ENCODE measurements at places on chromosomes 2 and 18.

DNA sequence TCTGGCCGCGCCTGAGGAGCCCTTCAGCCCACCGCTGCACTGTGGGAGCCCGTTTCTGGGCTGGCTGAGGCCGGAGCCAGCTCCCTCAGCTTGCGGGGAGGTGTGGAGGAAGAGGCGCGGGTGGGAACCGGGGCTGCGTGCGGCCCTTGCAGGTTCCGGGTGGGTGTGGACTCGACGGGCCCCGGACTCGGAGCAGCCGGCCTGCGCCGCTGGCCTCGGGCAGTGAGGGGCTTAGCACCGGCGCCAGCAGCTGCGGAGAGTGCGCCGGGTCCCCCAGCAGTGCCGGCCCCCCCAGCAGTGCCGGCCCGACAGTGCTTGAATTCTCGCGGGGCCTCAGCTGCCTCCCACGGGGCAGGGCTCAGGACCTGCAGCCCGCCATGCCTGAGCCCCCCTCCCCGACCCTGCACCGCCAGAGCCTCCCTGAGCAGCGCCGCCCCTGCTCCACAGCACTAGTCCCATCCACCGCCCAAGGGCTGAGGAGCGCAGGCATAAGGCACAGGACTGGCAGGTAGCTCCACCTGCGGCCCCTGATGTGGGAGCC, 534.2 kb downstream of the ZNF804A start:
- no peak for DNase-seq

DNA sequence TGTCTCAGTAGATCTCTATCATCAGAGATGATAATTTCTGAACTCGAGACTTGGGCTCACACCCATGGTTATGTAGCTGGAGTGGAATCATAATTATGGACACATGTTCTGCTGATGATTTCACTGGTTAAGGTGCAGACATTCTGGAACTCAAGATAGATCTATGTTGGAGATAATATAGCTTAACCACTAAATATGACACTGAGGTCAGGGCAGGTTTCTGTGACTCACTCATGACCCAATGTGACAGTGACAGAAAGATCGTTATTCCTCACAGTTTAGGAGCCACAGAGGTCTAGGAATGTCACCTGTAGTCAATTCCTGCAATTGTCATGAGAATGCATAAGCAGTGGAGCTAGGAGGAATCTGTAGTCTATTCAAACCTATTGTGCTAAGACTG, 828.6 kb downstream of the TRIB2 start:
- DNase-seq: peak; percentile 66

DNA sequence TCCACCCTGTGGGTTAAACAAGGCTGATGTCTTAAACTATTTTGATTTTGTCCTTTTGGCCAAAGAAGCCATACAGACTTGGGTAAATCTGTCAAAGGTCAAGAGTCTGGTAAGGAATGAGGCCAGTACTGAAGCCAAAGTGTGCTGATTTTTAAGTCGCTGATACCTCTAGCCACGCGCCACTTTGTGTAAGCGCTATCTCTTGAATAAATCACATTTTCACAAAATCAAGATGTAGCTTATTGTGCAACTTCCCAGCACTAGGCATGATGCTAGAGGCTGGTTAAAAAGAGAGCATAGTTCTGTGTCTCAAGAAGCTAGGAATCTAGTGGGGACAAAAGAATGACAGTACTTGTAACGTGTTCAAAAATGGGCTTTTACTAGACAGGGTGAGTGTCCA, 510.6 kb upstream of the RAB6C start:
- DNase-seq: no peak

DNA sequence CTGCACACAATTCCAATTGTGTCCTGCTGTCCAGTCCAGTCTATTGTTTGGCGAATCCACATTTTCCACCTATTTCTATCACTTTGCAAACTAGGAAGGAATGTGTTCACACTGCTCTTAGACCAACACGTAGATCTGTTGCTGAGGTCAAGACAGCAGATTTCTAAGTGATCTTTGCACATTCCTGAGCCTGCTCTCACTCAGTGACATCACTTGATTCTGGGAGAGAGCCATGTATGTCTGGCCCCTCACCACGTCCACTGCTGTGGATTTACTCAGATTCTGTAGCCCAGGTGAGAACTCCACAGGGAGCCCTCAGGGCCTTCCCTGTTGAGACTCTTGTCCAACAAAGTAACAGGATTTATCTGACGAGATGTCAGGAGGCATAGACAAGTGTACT, 317.2 kb downstream of the TSN start:
- no peak for DNase-seq

- peak; percentile 94 for DNase-seq
These were observed 40.3 kb downstream of the AP1S3 start for GRCh38 chr2:223797037-223797436.

GRCh38 chr2:166092889-166093288, 34.9 kb downstream of the SCN1A start:
- DNase-seq: no peak

DNA sequence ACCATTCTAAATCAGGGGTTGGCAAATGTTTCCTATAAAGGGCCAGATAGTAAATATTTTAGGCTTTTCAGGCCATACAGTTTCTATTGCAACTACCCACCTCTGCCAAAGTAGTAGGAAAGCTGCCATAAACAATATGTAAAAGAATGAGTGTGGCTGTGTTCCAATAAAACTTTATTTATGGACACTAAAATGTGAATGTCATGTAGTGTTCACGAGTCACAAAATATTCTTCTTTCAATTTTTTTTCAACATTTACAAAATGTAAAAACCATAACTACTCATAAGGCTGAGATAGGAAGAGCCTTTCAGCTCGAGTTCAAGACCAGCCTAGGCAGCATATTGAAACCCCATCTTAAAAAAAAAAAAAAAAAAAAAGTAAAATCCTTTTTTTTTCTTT, 13.4 kb downstream of the KCNG3 start:
- no peak for DNase-seq

DNA sequence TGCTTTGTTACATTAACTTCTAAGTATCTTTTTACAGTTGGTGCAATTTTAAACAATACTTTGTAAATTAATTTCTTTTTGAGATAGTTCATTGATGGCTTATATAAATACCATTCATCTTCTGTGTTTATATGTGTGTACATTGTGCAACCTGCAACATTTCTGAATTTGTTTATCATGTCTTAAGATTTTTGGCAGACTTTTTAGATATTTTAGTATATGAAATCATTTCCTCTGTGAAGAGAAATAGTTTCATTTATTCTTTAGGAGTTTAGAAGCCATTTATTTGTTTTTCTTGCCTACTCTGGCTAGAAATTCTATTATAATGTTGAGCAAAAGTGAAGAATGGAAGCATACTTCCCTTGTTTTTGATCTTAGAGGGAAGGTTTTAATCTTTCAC, 337.8 kb upstream of the DSEL start:
- no peak for DNase-seq

DNA sequence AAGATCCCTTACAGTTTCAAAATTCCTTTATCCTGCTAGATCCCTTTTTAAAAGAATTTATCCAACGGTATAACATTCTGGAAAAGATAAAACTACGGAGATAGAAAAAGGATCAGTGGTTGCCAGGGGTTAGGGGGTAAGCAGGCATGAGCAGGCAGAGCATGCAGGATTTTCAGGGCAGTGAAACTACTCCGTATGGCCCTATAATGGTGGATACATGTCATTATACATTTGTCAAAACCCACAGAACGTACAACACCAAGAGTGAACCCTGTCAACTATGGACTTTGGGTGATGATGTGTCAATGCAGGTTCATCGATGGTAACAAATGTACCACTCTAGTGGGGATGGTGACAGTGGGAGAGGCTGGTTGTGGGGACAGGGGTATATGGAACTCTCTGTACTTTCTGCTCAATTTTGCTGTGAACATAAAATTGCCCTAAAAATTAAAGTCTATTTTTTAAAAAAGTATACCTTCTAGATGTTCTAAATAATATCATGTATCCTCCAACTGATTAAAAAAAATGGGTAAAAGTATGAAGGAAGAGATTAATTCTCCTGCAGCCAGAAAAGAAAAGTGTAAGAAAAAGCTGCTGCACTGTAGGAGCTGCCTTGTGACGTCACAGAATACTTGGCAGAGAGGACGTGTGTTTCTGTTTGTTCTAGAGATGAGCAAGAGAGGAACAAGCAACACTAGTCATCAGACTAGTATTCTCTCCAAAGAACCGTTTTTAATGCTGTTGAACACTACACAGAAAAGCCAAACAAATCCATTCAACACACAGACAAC, 23.6 kb downstream of the ANKRD44 start:
- peak; percentile 95 for DNase-seq

DNA sequence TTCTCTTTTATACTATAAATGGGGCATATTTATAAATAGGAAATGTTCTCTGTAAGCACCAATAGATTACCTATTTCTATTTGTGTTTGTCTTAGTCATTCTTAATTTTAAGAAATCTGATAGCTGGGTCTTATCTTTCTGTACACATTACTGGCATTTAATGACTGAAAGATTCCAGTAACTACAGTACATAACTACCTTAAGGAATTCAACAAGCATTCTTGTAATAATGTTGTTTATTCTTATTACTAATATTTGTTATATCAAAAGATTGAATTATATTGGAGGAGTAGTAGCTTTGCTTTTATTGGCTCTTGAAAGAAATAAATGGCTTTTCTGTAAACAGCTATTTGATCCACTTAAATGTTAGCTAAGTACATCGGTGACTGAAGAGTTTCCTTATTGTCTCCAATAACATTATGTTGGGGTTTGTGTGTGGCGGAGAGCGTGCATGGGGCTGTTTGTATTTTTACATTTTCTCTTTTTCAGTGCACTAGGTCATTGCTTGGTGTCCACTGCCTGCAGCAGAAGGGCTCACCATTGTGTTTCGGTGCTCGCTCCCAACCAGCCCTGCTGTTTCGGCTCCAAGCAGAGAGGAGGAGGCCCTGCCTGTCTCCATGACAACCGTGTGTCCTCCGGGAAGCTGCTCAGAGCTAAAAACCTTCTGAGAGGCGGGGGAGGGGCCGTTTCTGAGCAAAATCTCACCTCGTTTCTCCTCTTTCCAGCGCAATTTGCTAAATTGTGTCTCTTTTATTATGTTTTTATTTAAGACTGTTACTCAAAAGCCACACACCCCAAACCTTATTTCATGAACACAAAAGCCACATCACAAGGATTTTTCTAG, 112.5 kb upstream of the SLC38A11 start:
- DNase-seq: peak; percentile 17

DNA sequence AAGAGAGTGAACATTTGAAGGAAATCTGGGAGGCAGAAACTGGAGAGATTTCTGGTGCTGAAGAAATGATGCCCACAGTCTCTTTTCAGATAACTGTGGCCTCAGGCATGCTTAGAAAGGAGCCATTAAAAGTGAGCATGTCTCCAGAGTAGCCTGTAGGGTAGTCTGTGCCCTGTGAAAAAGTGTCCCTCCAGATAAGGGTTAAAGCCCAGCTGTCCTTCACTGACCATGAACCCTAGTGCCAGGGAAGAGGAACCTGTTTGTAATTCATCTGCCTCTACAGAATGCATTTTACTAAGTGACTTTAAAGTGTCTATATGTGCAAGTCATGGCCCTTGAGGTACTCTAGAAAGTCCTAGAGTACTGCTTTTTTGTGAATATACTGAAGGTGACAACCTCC, 30.5 kb upstream of the EHBP1 start:
- no peak for DNase-seq

GRCh38 chr2:47639467-47639866, 143.5 kb upstream of the MSH6 start:
- DNase-seq: peak; percentile 44

- DNase-seq: no peak
These were observed 147.0 kb downstream of the HDAC4 start for GRCh38 chr2:239253701-239254436.

DNA sequence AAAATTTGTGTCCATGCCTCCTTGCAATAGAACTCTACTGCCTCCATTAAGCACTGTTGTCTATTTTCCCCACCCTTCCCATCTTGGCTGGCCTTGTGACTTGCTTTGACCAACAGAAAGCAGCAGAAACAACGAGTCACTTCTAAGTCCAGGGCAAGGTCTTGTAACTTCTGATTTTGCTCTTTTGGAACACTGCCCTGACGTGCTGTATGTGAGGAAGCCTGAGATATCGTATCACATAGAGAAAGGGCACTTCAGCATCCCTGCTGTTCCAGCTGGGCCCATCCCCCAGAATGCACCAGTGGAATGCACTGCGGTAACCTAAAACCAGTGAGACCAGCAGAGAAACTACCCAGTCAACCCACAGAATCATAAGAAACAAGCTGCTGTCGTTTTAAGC, 28.1 kb downstream of the NCKAP1 start:
- DNase-seq: peak; percentile 10

- DNase-seq: no peak
These were observed 3.9 kb downstream of the HEATR5B start for GRCh38 chr2:37080266-37080665.

- no peak for DNase-seq
These were observed 48.1 kb downstream of the B3GNT2 start for GRCh38 chr2:62243983-62244382.

GRCh38 chr2:28021898-28022297, 131.4 kb downstream of the BABAM2 start:
- DNase-seq: no peak

GRCh38 chr2:59888015-59888414, 665.4 kb downstream of the BCL11A start:
- DNase-seq: no peak

DNA sequence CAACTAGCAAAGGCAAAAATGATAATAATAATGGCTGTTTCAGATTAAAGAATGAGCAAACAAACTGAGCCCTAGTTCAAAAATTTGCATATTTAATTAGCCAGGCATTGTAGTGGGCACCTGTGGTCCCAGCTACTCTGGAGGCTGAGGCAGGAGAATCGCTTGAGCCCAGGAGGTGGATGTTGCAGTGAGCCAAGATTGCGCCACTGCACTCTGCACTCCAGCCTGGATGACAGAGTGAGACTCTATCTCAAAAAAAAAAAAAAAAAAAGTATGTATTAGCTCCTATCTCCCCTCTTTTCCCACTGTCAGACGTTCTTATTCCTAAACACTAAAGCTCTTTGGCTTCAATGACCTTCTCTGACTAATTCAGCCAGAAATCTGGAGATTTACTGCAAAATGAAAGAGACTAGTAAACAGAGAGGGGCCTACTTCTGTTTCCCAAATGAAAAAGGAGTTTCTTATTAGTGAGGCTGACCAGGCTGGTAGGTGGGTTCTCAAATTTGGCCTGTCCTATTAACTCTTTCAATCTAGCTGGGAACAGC, 3.9 kb upstream of the SRBD1 start:
- no peak for DNase-seq

GRCh38 chr2:157173740-157174184, 83.7 kb upstream of the GALNT5 start:
- peak; percentile 95 for DNase-seq

GRCh38 chr2:215831296-215831913, 181.9 kb downstream of the MREG start:
- DNase-seq: no peak

DNA sequence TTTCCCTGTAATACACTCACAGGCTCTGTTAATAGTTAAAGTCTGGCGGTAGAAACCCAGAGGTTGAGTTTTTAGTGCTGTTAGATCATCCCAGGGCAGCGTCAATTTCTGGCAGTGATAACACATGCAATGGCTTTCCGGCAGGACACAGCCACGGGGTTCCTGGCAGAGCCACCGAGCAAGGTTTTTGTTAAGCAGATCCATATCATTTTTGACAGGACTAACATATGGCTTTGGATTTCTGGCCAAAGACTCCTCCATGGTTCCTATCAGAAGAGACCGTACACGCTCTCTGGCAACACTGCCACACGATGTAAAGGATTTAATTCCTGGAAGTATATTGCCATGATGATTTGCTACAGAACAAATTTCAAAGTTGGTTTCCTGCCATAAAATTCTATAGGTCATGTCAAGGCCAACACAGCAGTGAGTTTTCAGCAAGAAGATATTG, 854.3 kb downstream of the LRRTM4 start:
- DNase-seq: no peak

GRCh38 chr18:57269756-57270155, 82.6 kb upstream of the ST8SIA3 start:
- DNase-seq: no peak

GRCh38 chr2:47019961-47020681, 104.5 kb upstream of the MCFD2 start:
- DNase-seq: no peak
